Thoracic aorta (tissue), 2 donors: ENCODE measurements at places on chromosomes 1 and 21. TPM values are rescaled to one million over a fixed set of nuclear protein-coding genes. Genes with fewer than 3 reads are reported as not detected.

DNA sequence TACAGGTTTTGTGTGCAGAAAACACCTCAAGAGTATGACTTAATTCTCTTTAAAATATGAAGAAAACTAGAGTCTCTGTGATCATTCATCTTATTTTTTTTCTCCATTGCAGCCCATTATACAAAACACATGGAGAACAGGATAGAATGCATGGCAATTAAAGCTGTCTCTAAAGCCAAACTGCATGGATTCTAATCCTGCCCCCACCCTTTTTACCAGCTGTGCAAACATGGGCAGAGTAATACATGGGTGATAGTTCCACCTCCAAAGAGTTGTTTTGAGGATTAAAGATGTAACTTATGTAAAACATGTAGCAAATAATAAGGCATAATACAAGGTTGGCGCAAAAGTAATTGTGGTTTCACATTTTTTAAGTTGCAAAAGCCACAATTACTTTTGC is 114.4 kb downstream of the CLEC20A start:
- DNase-seq, result no peak

DNA sequence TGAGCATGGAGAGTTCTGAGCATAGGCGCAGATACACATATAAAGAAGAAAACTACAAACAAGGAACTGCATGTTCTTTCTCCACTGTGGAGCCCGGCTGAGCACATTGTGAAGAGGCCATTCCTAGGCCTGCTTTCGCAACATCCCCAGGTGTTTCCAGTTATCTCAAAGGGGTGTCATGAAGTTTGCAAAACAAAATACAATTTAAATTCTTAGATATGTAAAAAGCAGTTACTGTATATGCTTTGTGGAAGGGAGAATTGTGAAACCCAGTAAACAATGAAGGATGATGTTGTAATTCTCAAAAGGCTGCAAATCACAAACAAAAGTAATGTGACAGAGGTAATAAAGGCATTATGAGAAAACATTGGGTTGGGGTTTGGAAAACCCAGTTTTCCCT is 98.6 kb upstream of the ZNF644 start:
- no peak for DNase-seq

DNA sequence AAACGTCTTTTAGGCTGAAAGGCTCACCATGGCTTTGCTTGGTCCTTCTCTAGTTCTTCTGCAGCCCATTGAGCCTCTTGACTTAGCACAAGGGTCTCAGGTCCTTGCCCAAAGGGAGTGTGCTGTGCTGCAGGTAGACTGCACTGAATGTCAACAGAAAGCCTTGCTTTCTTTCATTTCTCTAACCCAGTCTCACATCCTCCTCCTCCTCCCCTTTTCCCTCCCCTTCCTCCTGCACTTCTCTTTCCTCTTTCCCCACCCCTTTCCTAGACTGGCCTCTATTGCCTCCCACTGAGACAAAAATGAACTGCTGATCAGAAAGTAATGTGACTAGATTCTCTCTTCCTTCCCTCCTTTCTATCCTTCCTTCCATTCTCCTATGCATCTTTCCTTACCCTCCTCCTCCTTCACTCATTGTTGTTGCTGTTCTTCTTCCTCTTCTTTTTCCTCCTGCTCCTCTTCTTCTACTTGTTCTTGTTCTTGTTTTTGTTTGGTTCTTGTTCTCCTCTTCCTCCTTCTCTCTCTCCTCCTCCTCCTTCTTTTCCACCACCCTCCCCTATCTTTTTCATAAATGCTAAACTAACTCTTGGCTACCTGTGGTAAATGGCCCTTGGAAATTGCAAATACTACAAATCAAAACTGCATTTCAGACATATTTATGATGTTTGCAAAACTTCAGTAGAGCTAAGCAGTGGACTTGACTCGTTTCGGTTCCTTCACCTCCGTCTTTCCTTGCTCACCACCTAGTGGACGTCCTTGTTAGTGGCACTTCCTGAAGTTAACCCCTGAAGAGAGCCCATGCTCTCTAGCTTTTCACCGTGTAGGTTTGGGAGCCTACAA is at the start of gene SELL:
SELL (minus strand) TSS at position 152 of the 840 bp plus-strand sequence; CDS start at position 30, 122 bp downstream.
- no peak for DNase-seq

- DNase-seq, result no peak
Observed at GRCh38 chr1:215001419-215002021, 81.0 kb upstream of the KCNK2 start.

DNA sequence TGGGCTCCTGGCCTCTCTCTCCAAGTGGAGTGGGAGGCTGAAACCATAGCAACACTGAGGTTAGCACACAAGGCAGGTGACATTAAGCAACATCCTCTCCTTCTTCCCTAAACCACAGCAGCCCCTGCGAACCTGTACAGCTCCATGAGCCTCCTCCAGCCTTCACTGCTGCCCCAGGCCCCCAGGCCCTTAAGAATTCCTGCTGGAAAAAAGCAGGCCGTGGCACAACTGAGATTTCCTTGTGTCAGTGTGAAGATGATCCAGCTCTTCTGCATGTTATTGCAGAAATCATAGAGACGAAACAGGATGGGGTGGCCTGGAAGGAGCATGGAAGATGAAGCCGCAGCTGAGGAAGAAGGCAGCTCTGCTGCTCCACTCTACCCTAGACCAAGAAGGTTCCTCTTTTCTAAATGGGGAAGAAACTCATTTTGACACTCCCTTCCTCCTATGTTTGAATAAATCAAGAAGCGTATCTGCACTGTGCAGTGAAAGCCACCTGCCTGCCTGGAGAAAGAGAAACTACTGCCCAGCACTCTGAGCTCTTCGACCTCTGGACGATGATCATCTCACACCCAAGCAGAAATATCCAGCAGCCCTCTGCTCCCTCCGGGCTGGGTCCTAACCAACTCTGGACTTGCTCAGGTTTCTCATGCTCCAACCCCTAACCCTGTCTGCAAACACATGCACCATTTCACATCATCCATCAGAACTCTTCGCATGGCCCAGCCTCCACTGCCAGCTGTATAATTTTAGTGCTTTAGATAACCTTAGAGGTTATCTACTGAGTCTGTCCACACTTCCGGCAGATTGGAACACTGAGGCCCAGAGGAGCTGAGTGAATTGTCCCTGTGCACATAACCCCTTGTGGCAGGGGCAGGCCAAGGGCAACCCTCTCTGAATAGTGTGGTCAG is 20.7 kb downstream of the SH3BP5L start:
- DNase-seq, result no peak

The KCNK2 gene
- total RNA-seq, result 0.28 TPM
